ENCODE measurements at places on chromosomes 7 and 10.

GRCh38 chr10:14692344-14693076 is 82.2 kb downstream of the FAM107B start:
- DNase-seq, result no peak

DNA sequence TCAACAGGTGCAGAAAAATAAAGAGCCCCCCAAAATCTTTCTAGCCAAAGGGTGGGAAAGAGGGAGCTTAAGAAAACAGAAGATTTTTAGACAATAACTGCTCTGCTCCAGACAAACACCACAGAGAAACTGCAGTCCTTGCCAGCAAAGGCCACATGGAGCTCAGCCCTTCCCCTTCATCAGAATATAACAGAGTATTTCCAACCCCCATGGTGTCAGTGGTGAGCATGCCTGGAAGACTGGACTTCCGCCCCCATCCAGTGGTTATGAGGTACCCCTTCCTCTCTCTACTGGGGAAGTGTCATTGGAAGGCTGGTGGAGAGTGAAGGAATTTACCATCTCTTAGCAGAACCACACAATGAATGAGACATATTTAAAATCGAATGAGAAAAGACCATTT is 1007.3 kb upstream of the CELF2 start:
- no peak for DNase-seq

DNA sequence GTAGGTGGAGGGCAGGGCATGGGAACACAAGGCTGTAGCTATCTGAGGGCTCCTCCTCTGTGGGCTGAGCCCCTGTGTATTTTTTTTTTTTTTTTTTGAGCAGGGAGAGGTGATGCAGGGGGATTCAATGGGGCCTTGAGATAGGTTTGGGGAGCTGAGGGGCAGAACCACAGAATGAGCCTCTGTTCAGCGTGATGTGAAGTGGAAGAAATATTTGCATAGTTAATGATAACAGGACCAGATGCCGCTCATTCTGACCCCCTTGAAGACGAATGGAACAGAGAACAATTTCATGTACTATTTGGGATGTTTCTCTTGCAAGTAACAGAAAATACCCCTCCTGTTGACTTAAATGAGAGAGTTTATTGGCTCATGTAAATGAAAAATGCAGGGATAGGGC is 69.7 kb upstream of the EMX2 start:
- DNase-seq, result no peak

- DNase-seq, result no peak
These were observed 128.1 kb upstream of the NANOS1 start for GRCh38 chr10:118901380-118901779.

- peak; percentile 47 for DNase-seq
These were observed 14.6 kb upstream of the PPP2R2D start for GRCh38 chr10:131886237-131886636.

GRCh38 chr10:16586358-16587138 is 64.9 kb upstream of the C1QL3 start:
- no peak for DNase-seq

GRCh38 chr7:135206941-135207391 is 4.4 kb downstream of the WDR91 start:
- DNase-seq, result peak; percentile 1

DNA sequence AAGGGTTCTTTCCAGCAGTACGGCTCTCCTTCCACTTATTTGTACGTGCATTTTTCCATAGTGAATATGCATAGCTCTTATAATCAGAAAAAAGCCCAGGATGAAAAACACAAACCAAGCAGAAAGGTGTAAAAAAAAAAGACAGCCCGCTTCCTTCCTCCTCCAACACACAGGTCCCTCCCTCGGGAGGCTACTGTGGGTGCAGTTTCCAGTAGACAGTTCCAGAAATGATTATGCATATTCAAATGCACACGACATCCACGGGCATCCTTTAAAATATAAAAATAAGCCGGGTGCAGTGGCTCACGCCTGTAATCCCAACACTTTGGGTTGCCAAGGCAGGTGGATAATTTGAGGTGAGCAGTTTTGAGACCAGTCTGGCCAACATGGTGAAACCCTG is 59.9 kb downstream of the TNRC18 start:
- no peak for DNase-seq

GRCh38 chr7:72386118-72386517 is 26.0 kb downstream of the CALN1 start:
- DNase-seq, result no peak

DNA sequence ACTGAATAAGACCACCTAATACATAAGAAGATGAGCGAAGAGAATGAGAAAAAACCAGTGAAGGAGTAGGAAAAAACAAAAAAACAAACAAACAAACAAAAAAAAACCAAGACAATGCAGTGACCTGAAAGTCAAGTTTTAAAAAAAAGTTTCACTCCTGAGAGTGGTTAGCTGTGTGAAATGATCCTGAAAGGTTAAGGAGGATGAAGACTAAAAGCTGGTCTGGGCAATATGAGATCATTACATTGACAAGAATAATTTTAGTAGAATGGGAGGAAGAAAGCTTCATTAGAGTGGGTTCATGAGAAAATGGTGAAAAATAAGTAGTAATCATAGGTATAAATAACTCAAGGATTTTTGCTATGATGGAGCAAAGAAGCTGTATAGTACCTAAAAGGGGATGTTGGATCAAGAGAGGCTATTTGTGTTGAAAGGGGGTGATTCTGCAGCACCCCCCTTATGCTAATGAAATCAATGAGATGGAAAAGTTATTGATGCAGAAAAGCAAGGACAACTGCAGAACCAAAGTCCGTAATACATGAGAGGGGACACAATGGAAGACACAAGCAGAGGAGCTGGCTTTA is 80.2 kb downstream of the KMT2C start:
- no peak for DNase-seq

DNA sequence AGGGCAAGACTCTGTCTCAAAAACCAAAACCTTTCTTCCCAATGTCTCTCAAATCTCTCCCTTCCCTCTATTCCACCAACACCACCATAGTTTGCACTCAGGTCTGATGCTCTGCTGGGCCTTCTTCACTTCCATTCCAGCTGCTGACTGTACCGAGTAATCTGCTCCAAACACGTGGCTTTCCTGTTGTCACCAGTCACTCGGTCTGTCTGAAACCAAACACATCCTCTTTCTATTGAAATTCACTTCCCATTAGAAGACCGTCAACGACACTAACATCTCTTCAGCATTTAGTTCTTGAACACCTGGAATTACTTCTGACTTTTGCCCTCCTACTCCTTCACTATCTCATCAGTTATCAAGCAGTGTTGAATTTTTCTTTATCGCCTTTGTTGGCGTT is 4.7 kb upstream of the NRF1 start:
- no peak for DNase-seq

- peak; percentile 28 for DNase-seq
These were observed 50.2 kb upstream of the PHYHIPL start for GRCh38 chr10:59126261-59126660.

DNA sequence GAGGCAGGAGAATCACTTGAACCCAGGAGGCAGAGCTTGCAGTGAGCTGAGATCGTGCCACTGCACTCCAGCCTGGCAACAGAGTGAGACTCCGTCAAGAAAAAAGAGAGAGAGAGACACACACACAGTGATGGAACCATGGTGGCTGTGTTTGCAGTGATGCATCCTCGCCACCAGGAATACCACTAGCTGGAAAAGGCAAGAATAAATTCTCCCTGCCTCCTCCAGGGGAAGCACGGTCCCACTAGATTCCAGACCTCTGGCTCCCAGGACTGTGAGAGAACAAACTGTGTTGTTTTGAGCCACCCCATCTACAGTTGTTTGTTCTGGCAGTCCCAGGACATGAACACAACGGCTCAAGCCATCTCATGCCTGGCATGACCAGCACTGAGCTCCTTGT is 320.3 kb upstream of the FOXK1 start:
- no peak for DNase-seq

- peak; percentile 15 for DNase-seq
These were observed 21.5 kb downstream of the SFMBT2 start for GRCh38 chr10:7389346-7389745.

DNA sequence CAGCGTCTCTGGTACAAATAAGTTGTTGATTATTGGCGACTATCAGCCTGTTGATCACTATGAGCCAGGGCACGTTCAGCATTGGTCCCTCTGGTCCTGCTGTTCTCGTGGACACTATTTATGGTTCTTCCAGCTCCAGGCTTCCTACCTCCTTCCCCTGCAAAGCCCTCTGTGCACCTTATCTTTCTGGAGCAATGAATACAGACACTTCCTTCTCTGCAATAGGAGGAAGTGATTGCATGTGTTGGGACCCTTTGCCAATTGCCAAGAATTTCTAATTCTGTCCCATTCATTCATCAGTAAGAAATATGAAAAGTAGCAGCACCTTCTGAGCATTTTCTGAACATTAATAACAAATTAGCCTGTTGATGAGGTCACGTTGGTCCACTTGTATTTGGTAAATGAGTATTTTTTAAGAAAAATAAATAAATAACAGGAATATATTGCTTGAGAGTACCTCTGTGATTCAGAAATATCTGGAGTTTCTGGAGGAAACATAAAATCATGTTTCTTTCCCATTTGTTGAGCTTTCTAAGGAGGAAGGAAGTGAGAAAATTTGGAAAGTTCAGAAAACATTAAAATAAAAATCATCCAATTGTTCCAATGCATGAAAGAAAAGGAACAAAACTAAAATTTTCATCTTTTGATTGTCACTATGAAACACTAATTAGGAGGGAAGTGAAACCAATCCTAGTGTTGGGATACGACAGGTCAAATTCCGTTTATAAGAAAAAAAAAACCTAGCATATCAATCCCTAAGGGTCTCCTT is 259.1 kb upstream of the KLF6 start:
- peak; percentile 57 for DNase-seq

DNA sequence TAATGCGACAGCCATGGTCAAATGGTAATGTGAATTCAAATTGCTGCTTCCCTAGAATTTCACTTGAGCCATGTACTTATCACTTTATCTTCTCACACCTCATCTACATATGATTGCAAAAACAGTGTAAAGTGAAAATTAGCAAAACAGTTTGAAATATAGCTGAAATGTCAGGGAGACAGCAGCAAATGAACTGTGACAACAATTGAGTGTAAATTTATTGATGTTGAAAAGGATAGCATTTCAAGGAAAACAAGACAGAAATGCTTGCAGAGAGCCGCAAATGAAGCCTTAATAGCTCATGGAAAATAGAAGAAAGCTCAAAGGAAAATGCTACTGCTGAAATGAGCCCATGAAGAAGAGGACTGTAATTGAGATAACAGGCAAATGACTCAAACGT is 516.2 kb upstream of the POT1 start:
- no peak for DNase-seq

DNA sequence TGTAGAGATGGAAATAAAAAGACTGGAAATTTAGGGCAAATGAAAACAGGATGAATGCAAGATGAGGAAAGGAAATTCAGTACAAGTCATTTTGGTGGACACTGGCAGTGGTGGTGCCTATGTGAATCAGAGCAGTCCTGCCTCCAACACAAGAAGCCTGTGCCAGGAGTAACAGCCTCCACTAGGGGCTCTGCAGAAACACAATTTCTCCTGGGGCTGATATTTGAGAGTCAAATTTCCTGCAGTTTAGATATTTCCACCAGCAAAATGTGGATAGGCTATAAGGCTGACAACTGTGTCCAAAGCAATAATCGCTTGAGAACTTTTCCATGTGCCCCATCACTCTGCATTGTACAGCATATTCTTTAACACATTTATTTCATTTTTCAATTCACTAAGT is 4.7 kb upstream of the PLXDC2 start:
- DNase-seq, result peak; percentile 61

- DNase-seq, result no peak
These were observed at the start of gene EPO for GRCh38 chr7:100720279-100720670. Gene EPO (plus strand): TSS chr7:100720468. CDS start chr7:100720981, 513 bp downstream.

Data from OCI-M1 (cell line).